IMR-90 (cell line): ENCODE measurements at places on chromosomes 3 and 15. TPM values are rescaled to one million over a fixed set of nuclear protein-coding genes. Genes with fewer than 3 reads are reported as not detected.

DNA sequence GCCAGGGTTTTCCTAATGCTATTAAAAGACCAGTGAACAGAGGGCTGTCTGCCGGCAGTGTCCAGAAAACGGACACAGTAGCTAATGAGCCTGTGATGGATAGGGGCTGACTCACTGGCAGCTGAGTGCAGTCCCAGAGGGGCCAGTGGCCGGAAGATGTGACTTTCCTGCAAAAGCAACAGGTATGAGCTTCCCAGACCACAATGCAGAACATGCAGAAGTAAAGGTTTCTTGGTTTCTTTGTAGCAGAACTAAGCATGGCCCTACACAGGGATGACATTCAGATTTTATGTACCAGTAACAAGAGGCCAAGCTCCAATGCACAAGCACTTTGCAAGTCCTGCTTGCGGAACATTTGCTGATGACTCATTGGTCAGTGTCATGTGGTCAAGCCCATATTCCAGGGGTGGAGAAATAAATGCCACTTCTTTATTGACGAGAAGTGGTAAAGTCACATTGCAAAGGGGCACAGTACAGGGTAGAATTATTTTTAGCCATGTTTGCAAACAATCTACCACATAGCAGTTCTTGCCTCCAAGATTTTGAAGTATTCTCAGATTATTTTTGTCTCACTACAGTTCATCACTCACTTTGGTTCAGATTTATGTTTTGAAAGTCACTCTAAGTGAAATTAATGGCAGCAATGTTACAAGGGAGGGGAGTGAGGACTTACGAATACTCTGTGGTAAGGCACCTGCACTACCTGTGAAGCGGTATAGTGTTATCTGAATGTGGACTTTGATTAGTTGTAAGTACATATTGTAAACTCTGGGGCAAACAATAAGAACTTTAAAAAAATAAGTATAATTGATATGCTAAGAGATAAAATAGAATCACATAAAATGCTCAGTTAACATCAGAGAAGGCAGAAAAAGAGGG is 263.3 kb downstream of the ABHD5 start:
- DNase-seq, result peak; percentile 24

- peak; percentile 81 for DNase-seq
These were observed 1.2 kb downstream of the MEX3B start for GRCh38 chr15:82044373-82045178.

- DNase-seq, result no peak
These were observed 25.8 kb downstream of the DYNC1LI1 start for GRCh38 chr3:32544894-32545293.

DNA sequence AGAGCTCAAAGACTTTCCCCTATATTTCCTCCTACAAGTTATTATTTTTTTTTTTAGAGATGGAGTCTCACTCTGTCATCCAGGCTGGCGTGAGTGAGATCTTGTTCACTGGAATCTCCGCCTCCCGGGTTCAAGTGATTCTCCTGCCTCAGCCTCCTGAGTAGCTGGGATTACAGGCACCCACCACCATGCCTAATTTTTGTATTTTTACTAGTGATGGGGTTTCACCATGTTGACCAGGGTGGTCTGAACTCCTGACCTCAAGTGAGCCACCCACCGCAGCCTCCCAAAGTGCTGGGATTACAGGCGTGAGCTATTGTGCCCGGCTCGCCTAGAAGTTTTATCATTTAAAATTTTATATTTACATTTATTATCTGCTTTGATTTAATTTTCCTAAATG is 5.9 kb downstream of the AKAP13 start:
- DNase-seq, result no peak

GRCh38 chr15:99438691-99439523 is 126.9 kb upstream of the MEF2A start:
- DNase-seq, result no peak

DNA sequence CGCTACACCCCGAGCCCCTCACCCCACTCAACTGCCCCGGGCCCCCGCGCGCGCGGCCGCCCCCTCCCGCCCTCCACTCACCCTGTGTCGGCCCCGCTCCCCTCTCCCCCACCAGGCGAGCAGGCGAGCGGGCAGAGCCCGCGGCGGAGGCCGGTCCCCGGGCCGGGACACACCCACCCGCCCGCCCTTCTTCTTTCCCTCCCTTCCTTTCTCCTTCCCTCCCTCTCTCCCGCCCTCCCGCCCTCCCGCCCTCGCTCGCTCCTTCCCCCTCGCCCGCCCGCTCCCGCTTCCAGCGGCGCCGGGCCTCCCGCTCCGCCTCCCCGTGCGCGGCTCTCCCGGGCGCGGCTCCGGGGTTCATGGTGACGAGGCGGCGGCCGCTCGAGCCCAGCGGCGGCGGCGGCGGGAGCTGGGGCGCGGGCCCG is at the start of gene CTDSPL:
Gene CTDSPL (plus strand): TSS at position 261 of the 422 bp plus-strand sequence. CDS start 320 bp downstream, outside the sequence.
- peak; percentile 44 for DNase-seq

GRCh38 chr3:138197524-138197923 is 10.4 kb downstream of the ARMC8 start:
- DNase-seq, result no peak

DNA sequence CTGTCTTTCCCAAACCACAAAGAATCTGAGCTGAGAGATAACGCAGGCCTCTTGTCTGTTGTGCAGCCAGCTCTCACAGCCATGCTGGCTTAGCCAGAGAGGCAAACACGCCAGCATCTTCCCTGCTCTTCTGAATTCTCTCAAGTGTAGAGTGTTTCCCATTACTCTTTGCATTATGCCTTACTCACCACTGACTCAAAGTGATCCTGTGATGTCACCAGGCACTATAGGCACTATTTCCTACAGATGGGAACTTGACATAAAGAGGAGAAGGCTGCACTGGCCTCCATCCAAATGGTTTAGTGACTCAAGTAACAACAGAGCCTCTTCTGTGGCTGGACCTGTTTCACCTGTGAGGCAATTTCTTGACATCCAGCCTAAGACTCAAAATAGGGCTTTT is 44.4 kb downstream of the PDZRN3 start:
- peak; percentile 100 for DNase-seq

DNA sequence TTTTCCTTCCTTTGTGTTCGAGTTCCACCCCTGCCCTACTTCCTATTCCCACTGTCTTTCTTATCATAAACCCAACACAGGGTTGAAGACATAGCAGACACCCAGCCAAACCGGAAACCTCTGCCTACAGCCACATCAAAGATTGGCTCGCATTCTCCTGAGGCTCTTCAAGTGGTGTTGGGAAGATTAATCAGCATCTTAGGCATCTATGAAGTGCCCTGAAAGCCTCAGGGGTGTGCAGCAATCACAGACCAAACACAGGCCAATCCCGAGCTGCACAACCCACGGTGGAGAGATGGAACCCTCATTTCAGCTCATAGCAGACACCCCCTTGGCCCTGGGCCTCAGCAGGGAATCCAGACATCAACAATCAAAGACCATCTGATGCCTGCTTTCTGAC is 255.9 kb downstream of the XXYLT1 start:
- no peak for DNase-seq

RYK gene
- total RNA-seq, result 106 TPM in 2 replicates

CPNE9 gene
- total RNA-seq, result not detected in 2 replicates

ABHD14A gene
- total RNA-seq, result 3.1 and 3.4 TPM in 2 replicates
